ENCODE measurements at places on chromosomes 3 and 15.

GRCh38 chr3:164687211-164687610 lies 391.1 kb downstream of the SI start:
- no peak for DNase-seq

DNA sequence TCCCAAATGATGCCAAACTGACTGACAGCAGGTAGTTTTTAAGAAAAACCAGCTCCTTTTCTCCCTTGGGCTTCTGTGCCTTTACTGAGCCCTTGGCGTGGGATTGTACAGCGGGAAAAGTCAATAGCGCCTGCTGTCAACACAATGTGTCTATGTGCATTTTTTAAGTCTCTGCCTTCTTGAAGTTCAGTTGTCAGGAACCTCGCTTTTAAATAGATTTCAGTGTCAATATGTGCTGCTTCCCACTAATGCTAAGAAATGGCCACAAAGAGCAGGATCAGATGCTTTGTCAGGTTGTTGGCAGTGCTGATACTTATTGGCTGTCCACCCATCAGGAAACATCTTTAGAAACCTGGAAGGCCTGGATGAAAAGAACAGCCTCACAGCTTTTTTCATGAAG lies 424.4 kb downstream of the C3orf38 start:
- DNase-seq: no peak

DNA sequence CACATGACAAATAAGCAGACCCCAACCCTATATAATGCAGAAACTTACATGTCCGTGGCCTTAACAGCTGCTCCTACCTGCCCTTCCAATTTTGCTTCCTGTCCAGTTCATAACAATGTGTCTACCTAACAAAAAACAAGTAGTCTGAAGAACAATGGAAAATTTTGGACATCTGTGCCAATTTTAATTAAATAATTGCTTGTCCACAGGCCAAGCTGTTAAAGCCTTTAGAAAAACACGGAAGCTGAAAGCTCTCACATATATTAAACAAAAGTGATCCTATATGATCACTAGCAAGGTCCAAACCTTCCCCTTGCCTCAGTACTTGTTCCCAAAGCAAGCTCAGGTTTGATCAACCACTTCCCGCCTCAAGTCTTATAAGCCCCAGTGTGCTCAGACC lies 37.1 kb downstream of the MAGI1 start:
- no peak for DNase-seq

GRCh38 chr15:52146776-52147175 lies 34.2 kb upstream of the BCL2L10 start:
- DNase-seq: no peak

- peak; percentile 46 for DNase-seq
Measured at GRCh38 chr15:34795267-34796081, at the start of gene ACTC1. ACTC1 (minus strand) TSS chr15:34795549; CDS start chr15:34794808, 741 bp downstream.

- DNase-seq: no peak
Measured at GRCh38 chr15:47293466-47294162, 423.7 kb upstream of the SEMA6D start.

GRCh38 chr3:188211476-188211875 lies 57.5 kb downstream of the LPP start:
- DNase-seq: no peak

DNA sequence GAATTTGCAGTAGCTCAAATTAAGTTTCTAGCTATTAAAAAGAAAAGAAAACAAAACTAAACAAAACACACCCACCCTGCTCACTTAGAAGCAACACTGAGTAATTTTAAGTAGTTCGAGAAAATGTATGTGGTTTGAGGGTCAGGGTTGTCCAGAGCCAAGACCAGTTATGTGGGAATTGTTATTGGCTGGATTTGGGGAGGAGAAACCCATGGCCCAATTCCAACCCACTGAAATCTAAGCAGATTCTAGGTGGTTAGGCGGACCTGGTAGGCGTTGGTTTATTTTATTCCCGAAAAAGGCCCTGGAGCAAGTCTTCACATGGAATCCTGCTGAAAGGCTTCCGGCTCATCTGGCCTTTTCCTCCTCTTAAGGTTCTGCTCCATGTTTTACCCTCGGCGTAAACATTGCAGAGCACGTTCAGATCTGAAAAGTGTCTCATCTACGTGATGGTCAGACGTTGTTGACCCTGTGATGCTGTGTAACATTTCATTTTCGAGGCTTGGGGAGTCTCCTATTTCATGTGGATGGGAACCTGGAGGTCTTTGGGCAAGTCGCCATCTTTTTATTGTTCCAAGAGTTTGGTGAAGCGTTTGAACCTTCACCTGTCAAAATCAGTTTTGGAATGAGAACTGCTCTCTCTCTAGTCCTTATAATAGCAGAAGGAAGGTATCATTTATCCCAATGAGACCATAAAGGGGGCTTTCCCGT lies 64.0 kb downstream of the FLNB start:
- DNase-seq: no peak

- DNase-seq: no peak
Measured at GRCh38 chr3:179606534-179607085, 2.0 kb downstream of the NDUFB5 start.

DNA sequence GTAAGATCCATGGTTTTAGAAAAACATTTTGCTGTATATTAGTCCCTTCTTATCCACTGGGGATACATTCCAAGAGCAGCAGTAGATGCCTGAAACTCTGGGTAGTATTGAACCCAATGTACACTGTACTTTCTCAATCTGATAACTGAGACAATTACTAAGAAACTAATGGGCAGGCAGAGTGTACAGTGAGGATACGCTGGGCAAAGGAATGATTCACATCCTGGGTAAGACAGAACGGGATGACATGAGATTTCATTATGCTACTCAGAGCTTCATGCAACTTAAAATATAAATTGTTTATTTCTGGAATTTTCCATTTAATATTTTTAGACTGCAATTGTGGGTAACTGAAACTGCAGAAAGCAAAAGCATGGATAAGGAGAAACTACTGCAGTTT lies 46.2 kb upstream of the TEX55 start:
- no peak for DNase-seq

Data from neuronal stem cell (in vitro differentiated cells).